ENCODE measurements at places on chromosomes 12 and 14. TPM values are rescaled to one million over a fixed set of nuclear protein-coding genes. Genes with fewer than 3 reads are reported as not detected.

- H3K4me3 ChIP-seq = no peak overlapping the region
- no peak overlapping the region for H3K27ac ChIP-seq
- H3K27me3 ChIP-seq = no peaks in the 10 kb centered on the region
- no peaks in the 10 kb centered on the region for H3K4me1 ChIP-seq
- no peak for DNase-seq
These were observed 370.2 kb downstream of the DPF3 start for GRCh38 chr14:72523424-72524294.

HOXC5 gene
- total RNA-seq = 1.8 TPM

ASPG gene
- total RNA-seq = under 0.01 TPM

DNA sequence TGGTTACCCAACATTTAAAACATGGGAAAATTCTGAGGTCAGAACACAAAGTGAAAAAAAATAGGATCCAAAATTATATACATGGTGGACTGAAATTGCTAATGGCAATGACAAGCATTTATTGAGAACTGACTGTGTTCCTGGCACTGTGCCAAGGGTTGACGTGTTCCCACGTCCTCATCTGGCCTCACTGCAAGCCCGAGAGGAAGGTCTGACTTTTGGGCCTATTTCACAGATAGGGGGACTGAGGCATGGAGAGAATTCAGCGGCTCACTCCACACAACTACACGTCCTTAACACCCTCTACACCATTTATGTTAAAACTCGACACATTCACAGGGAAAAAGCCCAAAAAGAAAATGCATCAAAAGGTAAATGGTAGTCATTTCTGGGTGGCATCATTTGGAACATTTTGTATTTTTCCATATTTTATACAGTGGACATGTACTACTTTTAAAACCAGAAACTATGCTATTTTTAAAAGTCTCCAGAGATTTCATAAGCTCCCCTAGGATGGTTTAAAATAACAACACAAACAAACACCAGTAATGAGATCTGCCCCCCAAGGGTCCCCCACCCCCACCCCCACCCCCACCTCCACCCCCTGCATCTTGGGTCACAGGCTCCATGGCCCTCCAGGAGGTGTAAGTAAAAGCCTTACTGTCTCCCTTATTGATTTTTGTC lies 27.7 kb downstream of the CLMN start:
- no peak overlapping the region for H3K27ac ChIP-seq
- no peak overlapping the region for H3K4me3 ChIP-seq
- H3K36me3 ChIP-seq = no peaks in the 10 kb centered on the region
- DNase-seq = peak; percentile 79
- H3K4me1 ChIP-seq = no peaks in the 10 kb centered on the region
- no peaks in the 10 kb centered on the region for H3K27me3 ChIP-seq

DNA sequence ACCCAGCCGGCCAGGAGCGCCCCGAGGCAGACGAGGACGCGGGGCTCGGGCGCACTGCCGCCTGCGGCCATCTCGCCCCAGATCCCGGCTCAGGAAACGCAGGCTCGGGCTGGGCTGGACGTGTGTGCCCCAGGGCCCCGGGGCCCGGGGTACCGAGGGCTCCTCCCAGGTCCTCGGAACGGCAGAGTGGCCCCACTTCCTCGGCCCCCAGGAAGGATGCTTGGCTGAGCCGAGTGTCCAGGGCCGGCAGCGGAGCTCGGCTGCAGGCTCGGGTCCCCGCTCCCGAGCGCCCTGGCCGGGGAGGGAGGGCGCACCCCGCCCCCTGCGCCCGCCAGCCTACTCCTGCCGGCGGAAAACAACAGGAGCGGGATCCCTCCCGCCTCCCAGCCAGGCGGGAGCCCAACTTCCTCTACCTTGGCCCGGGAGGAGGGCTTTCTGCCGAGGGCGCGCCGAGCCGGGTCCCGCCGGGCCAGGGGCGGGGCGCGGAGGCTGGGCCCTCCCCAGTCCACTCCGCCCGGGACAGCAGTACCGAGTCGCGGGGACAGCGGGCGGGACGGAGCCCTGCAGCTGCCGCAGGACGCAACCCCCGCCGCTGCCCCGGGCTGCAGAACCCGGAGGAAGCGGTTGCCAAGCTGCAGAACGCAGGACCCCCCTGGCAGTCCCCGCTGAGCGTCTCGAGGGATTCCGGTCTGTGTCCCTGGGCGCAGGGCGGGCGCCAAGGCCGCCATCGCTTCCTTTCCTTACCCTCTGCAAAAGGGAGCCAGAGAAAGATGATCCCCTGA lies at the start of gene VSIG10:
TSS of gene VSIG10 (minus strand) at position 411 of the 782 bp plus-strand sequence. CDS start at position 71, 340 bp downstream.
- H3K4me1 ChIP-seq = peaks cover 7% of the 10 kb centered on the region
- no peaks in the 10 kb centered on the region for H3K36me3 ChIP-seq
- H3K27ac ChIP-seq = no peak within 1 kb of the TSS
- peak; percentile 97 for DNase-seq
- H3K4me3 ChIP-seq = peak within 1 kb of the TSS; percentile 78

DNA sequence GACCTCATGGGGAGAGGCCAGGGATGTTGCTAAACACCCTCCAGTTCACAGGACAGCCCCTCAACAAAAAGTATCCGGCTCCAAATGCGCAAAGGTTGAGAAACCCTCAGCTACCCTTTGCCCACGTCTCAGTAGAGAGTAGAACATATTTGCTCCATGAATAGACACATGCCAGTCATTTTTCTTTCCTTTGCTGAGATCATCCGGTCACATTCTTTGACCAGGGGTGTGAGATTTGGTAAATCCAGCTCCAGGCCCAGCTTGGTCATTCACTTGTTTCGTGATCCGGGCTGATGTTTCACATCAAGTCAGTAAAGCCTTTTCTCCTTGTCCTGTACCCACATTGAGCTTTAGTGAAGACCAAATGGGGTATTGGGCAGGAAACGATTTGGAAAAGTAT lies 83.6 kb upstream of the LHX5 start:
- H3K36me3 ChIP-seq = no peaks in the 10 kb centered on the region
- H3K4me3 ChIP-seq = no peak overlapping the region
- no peak for DNase-seq
- H3K4me1 ChIP-seq = no peaks in the 10 kb centered on the region
- H3K27me3 ChIP-seq = no peaks in the 10 kb centered on the region
- H3K27ac ChIP-seq = no peak overlapping the region

NTF3 gene
- under 0.01 TPM for total RNA-seq

DNA sequence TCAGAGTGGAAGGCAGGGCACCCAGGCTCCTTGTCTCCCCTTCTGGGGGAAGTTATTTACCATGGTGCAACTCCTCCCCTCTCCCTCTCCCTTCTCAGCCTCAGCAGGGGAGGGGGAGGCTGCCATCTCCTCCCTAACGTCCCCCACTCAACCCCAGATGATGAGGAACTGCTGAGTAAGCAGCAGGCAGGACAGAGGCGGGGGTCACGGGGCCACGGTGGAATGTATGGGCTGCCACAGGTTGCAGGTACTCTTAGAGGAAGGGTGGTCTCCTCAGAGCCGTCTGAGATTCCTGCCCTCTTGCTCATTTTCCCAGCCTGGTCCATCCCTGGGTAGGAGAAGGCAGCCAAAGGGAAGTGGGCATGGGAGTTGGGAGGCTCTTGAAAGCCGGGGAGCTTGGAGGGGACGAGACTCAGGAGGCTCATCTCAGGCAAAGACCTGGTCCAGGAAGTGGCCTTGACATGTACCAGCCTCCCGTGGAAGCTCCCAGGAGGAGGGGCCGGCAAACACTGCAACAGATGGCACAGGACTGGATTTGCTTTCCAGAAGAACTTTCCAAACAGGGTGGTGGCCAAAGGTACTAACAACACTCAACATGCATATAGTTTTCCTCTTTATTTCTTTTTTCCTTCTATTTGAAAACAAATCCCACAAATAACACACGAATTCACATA lies 19.0 kb downstream of the RIN3 start:
- H3K36me3 ChIP-seq = no peaks in the 10 kb centered on the region
- no peak overlapping the region for H3K4me3 ChIP-seq
- no peak for DNase-seq
- no peaks in the 10 kb centered on the region for H3K27me3 ChIP-seq
- peaks cover 15% of the 10 kb centered on the region for H3K4me1 ChIP-seq

CCDC38 gene
- total RNA-seq = under 0.01 TPM

DNA sequence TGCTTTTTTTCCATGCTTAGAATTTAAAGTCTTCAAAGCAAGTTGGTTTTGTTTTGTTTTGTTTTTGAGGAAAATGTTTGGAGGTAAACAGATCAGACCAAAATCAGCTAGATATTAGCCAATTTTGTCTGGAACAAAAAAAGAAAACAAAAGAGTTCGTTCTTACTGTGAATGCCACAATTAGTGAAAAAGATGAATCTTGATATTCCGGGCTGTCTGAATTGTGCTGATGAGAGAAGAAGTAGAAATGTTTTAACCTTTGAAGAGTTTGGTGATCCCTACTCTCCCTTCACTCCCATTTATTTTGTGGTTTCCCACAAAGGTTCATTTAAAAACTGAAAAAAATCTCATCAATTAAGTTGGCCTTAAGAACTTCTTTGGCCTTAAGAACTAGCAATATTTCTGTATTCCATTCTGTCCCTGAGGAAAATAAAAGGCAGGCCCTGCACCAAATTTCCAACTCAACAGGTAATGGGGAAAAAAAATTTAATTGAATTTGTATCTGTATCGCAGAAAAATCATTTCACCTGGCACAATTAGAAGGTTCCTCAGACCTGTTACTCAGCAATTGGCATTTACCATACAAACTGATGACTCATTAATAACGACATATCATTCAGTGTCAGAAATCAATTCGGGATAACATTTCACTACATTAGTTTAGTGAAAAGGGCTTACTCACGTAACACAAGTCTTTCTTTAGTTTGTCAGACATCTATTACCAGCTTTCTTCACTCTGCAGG lies 562 bp upstream of the GLIPR1L2 start:
- H3K27me3 ChIP-seq = no peaks in the 10 kb centered on the region
- peak overlapping the region; percentile 77 for H3K4me3 ChIP-seq
- peaks cover 20% of the 10 kb centered on the region for H3K4me1 ChIP-seq
- peak overlapping the region; percentile 62 for H3K27ac ChIP-seq
- H3K36me3 ChIP-seq = no peaks in the 10 kb centered on the region
- DNase-seq = no peak

GRCh38 chr14:89629383-89629782 lies 212.3 kb upstream of the FOXN3 start:
- H3K27me3 ChIP-seq = no peaks in the 10 kb centered on the region
- DNase-seq = peak; percentile 43
- H3K4me3 ChIP-seq = no peak overlapping the region
- peaks cover 12% of the 10 kb centered on the region for H3K4me1 ChIP-seq

DNA sequence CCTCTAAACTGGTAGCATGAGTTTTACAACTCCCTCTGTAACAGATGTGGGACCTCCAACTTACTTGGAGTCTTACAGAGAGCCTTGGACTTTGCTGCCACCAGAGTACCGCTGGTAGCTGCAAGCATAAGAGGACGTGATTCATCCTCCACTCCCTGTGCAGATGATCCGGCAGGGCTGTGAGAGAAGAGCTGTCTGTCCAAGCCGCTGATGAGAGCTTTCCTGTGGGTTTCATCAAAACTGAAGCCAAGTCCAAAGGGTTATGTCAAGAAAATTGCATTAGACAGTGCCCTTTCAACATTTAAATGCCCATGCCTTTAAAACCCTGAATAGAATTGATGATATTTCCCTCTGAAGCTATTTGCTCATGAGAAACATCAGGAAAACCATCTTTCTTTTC lies 85.8 kb downstream of the LLPH start:
- no peak overlapping the region for H3K4me3 ChIP-seq
- H3K36me3 ChIP-seq = no peaks in the 10 kb centered on the region
- H3K4me1 ChIP-seq = peaks cover 23% of the 10 kb centered on the region
- H3K27me3 ChIP-seq = no peaks in the 10 kb centered on the region
- H3K27ac ChIP-seq = peak overlapping the region; percentile 4

- no peak overlapping the region for H3K4me3 ChIP-seq
- H3K4me1 ChIP-seq = peaks cover 25% of the 10 kb centered on the region
- peak; percentile 10 for DNase-seq
- peak overlapping the region; percentile 74 for H3K27ac ChIP-seq
- no peaks in the 10 kb centered on the region for H3K36me3 ChIP-seq
These were observed 617.6 kb downstream of the LRFN5 start for GRCh38 chr14:42224053-42224888.

DNA sequence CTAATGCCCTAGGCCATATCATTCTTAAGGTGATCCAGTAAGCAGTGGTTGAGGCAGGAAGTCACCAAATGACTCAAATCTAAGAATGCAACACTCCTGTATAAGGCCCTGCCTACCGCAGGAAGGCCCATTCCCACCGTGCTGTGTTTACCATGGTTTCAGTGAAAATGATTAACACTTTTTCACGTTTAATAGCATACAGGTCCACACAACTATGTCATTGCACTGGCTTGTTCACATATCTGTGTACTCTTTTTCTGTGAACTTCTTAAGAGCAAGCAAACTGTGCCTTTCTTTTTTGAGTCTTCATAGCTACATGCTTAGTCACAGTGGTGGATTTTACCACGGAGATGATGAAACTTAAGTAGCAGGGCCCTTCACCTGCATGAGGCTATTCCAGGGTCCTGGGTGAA lies 214.9 kb downstream of the CNTN1 start:
- no peaks in the 10 kb centered on the region for H3K4me1 ChIP-seq
- H3K36me3 ChIP-seq = no peaks in the 10 kb centered on the region
- no peak overlapping the region for H3K4me3 ChIP-seq
- no peak overlapping the region for H3K27ac ChIP-seq
- no peak for DNase-seq

- no peak for DNase-seq
- H3K27ac ChIP-seq = peak overlapping the region; percentile 46
- H3K4me3 ChIP-seq = no peak overlapping the region
- peaks cover 21% of the 10 kb centered on the region for H3K4me1 ChIP-seq
- H3K27me3 ChIP-seq = no peaks in the 10 kb centered on the region
These were observed 25.3 kb downstream of the CMKLR1 start for GRCh38 chr12:108313606-108314351.

GRCh38 chr12:89968151-89968700 lies 259.6 kb upstream of the ATP2B1 start:
- DNase-seq = no peak
- no peaks in the 10 kb centered on the region for H3K4me1 ChIP-seq
- H3K27ac ChIP-seq = no peak overlapping the region
- no peaks in the 10 kb centered on the region for H3K27me3 ChIP-seq
- H3K4me3 ChIP-seq = no peak overlapping the region

HOXC12 gene
- under 0.01 TPM for total RNA-seq

GZMB gene
- not detected for total RNA-seq

DCD gene
- total RNA-seq = not detected

- no peak overlapping the region for H3K27ac ChIP-seq
- no peaks in the 10 kb centered on the region for H3K4me1 ChIP-seq
- H3K36me3 ChIP-seq = no peaks in the 10 kb centered on the region
- peak; percentile 41 for DNase-seq
- no peak overlapping the region for H3K4me3 ChIP-seq
These were observed 8.3 kb downstream of the NDRG2 start for GRCh38 chr14:21016413-21017190.

GRCh38 chr12:82593901-82594396 lies 92.8 kb upstream of the TMTC2 start:
- no peaks in the 10 kb centered on the region for H3K27me3 ChIP-seq
- no peaks in the 10 kb centered on the region for H3K4me1 ChIP-seq
- no peak overlapping the region for H3K4me3 ChIP-seq

KRT77 gene
- not detected for total RNA-seq

- no peaks in the 10 kb centered on the region for H3K27me3 ChIP-seq
- H3K36me3 ChIP-seq = peaks cover 3% of the 10 kb centered on the region
- H3K27ac ChIP-seq = peak overlapping the region; percentile 96
These were observed 1.1 kb upstream of the KLHDC2 start for GRCh38 chr14:49766839-49767238.

ATP2A2 gene
- 105 TPM for total RNA-seq

- peak overlapping the region; percentile 92 for H3K27ac ChIP-seq
- peak; percentile 86 for DNase-seq
- peak overlapping the region; percentile 86 for H3K4me3 ChIP-seq
- H3K27me3 ChIP-seq = no peaks in the 10 kb centered on the region
These were observed 1.0 kb downstream of the ITFG2 start for GRCh38 chr12:2813214-2814185.
